Iris pigment epithelial cell (primary cell): ENCODE measurements at places on chromosomes 5 and 9.

GRCh38 chr5:142278627-142279026, 46.2 kb downstream of the SPRY4 start:
- no peak for DNase-seq

- peak; percentile 58 for DNase-seq
These were observed 33.3 kb downstream of the TLE1 start for GRCh38 chr9:81656004-81656403.

GRCh38 chr9:38527503-38527902, 92.9 kb downstream of the ANKRD18A start:
- DNase-seq, result no peak

- DNase-seq, result no peak
These were observed 80.1 kb downstream of the TRIM32 start for GRCh38 chr9:116767219-116767618.

- no peak for DNase-seq
These were observed 626 bp downstream of the OR13C2 start for GRCh38 chr9:104604801-104605200.

GRCh38 chr9:129078691-129079503, 2.0 kb upstream of the DOLPP1 start:
- no peak for DNase-seq

GRCh38 chr9:35871545-35871944, 1.3 kb upstream of the OR13J1 start:
- no peak for DNase-seq

DNA sequence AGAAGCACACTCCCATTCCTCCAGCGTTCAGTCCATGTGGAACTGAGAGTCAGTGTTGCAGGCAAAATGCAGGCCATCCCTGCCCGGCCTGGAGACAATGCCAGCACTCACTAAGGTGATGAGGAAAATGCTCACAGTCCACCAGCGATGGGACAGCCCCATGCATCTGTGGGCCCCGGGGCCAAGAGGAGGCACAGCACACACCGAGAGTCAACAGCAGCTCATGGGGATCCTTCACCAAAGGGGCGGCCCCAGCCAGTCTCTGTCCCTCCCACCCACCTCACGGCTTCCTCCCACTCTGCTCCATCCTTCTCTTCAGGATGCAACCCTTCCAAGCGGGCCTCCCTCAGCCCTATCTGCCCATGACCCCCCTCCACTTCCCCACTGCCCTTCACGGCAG, 6.2 kb downstream of the SEMA4D start:
- no peak for DNase-seq

DNA sequence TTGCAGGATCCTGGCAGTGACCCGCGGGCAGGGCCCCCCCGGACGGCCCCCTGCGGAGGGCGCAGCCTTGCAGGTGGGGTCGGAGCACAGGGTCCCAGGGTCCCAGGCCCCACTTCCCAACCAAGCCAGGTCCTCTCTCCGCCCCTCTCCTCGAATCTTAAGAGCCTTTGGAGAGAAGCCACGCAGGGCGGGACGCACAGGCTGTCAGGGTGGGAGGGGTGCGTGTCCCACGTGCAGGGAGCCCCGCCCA, 18.4 kb upstream of the EGFL7 start:
- DNase-seq, result peak; percentile 36

- no peak for DNase-seq
These were observed 22.1 kb downstream of the MCIDAS start for GRCh38 chr5:55205001-55205400.
